Activated CD4-positive, alpha-beta T cell treated with anti-CD3 and anti-CD28 coated beads, Interleukin-2, amount 10 ng/mL, durations not matched to agents 7 days and 5 days (primary cell): ENCODE measurements at places on chromosomes 7 and 10. TPM values are rescaled to one million over a fixed set of nuclear protein-coding genes. Genes with fewer than 3 reads are reported as not detected.

DNA sequence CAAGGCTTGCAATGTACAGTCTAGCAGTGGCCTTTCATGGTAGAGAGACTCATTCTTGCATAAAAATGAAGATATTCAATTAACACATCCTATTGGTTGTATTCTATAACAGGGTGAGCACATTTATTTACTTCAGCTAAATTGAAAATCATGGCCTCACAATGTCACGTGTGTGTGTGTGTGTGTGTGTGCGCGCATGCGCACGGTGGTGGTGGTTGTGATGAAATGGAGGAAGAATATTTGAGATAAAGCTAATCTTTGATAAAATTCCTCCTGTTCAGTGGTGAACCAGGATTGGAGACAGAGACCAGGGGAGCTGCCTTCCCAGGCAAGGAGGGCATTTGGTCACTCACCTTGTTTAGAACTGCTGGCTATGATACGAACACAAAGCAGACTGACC, 199.8 kb downstream of the DPP6 start:
- H3K4me3 ChIP-seq = no peak overlapping the region
- no peaks in the 10 kb centered on the region for H3K4me1 ChIP-seq
- DNase-seq = no peak
- H3K27me3 ChIP-seq = no peaks in the 10 kb centered on the region
- H3K36me3 ChIP-seq = no peaks in the 10 kb centered on the region

GRCh38 chr7:35869810-35870209, 69.0 kb downstream of the SEPTIN7 start:
- H3K27me3 ChIP-seq = no peaks in the 10 kb centered on the region
- no peak overlapping the region for H3K27ac ChIP-seq
- H3K4me1 ChIP-seq = peaks cover 12% of the 10 kb centered on the region
- peaks cover 60% of the 10 kb centered on the region for H3K36me3 ChIP-seq

DNA sequence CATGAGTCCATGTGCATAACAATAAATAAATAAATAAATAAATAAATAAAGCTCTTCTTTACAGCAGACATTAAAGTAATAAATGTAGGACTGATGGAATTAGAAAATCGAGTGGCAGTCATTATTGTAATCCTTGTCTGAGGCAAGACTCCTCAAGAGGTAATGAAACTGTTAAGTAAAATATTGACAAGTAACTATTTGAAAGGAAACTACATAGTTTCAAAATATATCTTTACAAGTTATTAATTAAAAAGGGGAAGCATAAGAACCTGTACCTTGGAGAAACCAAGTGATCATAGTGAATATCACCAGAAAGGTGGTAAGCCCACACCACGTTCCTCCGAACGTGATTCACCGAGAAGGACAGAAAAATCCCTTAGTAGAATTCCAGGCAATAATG, 285.6 kb upstream of the SORCS1 start:
- no peak for DNase-seq
- no peaks in the 10 kb centered on the region for H3K36me3 ChIP-seq
- no peak overlapping the region for H3K27ac ChIP-seq
- no peak overlapping the region for H3K4me3 ChIP-seq

- no peaks in the 10 kb centered on the region for H3K27me3 ChIP-seq
- DNase-seq = no peak
- H3K4me3 ChIP-seq = no peak overlapping the region
These were observed 243.9 kb upstream of the MKLN1 start for GRCh38 chr7:131083781-131084180.

DNA sequence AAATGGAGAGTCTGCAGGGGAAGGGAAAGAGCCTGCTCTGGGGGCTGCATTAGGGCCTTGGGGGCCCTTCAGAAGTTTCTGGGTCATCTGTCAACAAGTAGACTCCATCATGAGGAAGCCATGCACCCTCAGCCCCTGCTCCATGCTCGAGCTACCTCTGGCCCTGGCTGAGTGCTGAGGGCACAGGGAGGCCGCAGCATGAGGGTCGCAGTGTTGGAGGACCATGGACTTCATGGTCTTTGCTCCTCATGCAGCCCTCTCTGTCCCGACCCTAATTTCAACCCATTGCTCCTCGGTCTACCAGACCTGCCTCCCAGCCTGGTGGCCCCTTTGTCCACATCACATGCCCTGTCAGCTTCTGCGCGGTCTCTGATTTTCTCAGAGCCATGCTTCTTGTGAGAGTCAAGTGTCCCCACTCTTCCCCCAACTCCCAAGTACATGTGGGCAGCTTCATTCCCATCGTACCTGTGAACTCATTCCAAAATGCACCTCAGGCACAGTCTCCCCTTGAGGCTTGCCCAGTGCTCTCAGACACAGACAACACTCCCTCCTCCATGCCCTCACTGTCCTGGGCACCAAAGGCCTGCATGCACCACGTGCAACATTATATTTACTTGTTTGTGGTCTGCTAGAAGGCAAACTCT, 14.7 kb downstream of the ZNF488 start:
- no peak overlapping the region for H3K4me3 ChIP-seq
- H3K27ac ChIP-seq = no peak overlapping the region
- peaks cover 6% of the 10 kb centered on the region for H3K4me1 ChIP-seq
- DNase-seq = no peak
- H3K27me3 ChIP-seq = no peaks in the 10 kb centered on the region

DNA sequence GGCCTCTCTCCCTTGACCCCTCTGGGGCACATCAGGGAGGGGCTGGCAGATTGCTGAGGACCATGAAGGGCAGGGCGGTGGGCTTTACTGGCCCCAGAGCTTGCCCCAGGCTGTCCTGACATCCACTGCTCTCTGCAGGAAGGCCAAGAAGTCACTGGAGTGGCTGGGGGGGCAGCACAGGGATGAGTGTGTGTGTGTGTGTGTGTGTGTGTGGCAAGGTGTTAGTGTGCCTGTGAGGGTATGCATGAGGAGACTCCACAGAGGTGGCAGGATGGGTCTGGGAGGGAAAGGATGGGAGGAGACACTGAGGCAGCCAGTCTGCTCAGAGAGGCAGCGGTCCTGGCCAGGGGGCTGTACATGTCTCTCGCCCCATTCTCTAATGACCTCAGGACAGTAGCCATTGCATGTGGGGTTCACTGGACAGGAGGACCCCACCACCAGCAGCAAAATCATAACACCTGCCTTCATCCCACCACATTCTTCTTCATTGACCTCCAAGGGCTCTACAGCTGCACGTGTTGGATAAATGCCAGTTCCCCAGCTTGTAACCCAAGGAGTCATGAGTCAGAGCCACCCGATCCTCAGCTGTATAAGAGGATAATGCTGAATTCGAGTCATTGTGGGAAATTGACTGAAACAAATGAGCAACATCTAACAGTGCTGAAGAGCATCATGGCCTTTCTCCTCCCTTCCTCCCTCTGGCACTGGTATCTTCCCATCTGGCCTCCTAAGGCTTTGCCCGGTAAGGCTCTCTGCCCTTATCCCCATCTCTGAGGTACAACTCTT, 720.5 kb downstream of the GRID1 start:
- no peak for DNase-seq
- no peaks in the 10 kb centered on the region for H3K36me3 ChIP-seq
- H3K4me1 ChIP-seq = no peaks in the 10 kb centered on the region
- H3K27me3 ChIP-seq = no peaks in the 10 kb centered on the region

Gene NKX1-2
- total RNA-seq = not detected

Gene TMEM130
- total RNA-seq = not detected
